ENCODE measurements at places on chromosomes 12 and 14.

DNA sequence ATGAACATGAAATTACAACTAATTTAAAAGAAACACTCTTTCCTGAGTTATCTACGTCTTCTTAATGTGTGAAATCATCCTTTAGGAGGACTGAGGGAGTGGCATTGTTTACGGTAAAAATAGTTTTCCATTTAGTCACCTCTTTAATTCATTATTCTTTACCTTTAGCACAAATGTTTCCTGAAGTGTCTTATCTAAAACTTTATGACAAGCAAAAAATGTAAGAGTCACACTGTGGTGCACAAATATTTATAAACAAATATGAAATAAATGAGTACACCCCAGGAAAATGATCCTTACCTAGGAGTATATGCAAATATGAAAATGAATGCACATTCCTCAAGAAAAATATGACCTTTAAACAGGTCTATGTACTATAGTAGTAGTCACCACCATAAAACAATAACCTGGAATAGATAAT is 104.6 kb downstream of the PTPRR start:
- DNase-seq: no peak

- no peak for DNase-seq
Observed at GRCh38 chr12:71521125-71521524, 81.5 kb downstream of the LGR5 start.

DNA sequence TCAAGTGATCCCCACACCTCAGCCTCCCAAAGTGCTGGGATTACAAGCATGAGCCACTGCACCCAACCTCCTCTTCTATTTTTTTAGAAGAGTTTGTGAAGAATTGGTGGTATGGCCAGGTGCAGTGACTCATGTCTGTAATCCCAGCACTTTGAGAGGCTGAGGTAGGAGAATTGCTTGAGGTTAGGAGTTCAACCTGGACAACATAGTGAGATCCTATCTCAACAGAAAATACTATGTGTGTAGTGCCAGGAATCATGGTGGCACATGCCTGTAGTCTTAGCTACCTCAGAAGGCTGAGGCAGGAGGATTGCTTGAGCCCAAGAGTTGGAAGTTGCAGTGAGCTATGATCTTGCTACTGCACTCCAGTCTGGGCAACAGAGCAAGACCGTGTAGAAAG is 5.5 kb upstream of the ATF7 start:
- no peak for DNase-seq

GRCh38 chr14:73726025-73726961 is 12.1 kb upstream of the PNMA1 start:
- no peak for DNase-seq

GRCh38 chr14:101596742-101597141 is 35.4 kb downstream of the DIO3 start:
- no peak for DNase-seq

Data from stimulated activated CD8-positive, alpha-beta memory T cell treated with anti-CD3 and anti-CD28 coated beads, Interleukin-4, amount 100 ng/mL, for 4 hours (primary cell).